Myocyte (in vitro differentiated cells): ENCODE measurements at places on chromosomes 6 and 20. TPM values are rescaled to one million over a fixed set of nuclear protein-coding genes. Genes with fewer than 3 reads are reported as not detected.

DNA sequence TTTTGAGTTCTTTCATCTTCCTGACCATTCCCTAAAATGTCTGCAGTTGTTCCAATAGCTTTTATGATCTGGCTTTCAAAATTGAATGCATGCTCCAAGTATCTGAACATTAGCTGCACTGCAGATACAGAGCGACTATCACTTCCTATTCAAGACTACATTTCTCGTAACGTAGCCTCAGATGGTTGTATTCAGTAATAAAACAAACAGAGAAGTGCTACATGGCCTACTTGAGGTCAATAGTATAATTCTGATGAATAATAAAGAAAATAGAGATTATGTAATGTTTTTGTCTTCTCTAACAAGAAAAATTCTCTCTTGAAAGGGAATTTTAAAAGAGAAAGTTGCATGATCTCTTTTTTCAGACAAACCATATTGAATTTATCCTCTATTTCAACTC, 333.9 kb upstream of the IRAK1BP1 start:
- no peak for DNase-seq

GRCh38 chr6:122416825-122417224, 17.4 kb downstream of the HSF2 start:
- peak; percentile 81 for DNase-seq

GRCh38 chr6:119158057-119158848, 79.8 kb upstream of the FAM184A start:
- no peak for DNase-seq

GRCh38 chr6:129402244-129402643, 307.7 kb downstream of the ARHGAP18 start:
- DNase-seq: no peak

Gene HRH3
- total RNA-seq: 0.08 TPM in 1 of 2 replicates, not detected in the other

GRCh38 chr6:110878751-110879522, 4.4 kb downstream of the AMD1 start:
- peak; percentile 40 for DNase-seq
